Hematopoietic multipotent progenitor cell treated with erythropoietin and hydrocortisone succinate and interleukin-3 and kit ligand, for 17 days (in vitro differentiated cells): ENCODE measurements at places on chromosomes 16 and 17.

DNA sequence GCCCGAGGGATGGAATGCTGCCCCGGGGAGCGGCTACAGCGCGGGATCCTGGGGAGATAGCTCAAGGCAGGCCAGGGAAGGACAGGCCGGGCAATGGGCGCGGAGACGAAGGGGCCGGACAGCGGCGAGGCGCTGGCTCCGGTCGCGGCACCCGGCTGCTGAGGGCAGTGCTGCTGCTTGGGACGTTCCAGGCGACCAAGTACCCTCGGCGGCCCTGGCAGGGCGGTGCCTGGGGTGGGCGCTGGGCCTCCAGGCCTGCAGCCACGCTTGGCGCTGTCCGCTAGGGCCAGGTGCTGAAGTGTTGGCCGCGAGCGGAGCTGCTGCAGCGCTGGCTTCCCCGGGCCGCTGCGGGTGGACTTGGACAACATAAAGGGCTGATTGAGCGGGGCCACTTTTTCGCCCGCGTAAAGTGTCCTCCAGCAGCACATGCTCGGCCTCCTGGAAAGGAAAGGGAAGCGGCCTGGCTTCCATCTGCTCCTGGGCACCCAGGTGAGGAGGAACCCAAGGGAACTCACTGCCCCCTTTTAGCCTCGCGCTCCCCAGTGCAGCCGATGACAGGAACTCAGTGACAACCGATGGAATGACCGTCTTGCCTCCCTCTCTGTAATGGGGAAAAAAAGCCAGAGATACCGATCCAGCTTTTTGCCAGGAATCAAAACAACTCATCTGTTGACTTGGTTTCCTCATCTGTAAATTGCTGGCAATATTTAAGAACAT is 23.7 kb downstream of the CLEC3A start:
- no peak for DNase-seq

DNA sequence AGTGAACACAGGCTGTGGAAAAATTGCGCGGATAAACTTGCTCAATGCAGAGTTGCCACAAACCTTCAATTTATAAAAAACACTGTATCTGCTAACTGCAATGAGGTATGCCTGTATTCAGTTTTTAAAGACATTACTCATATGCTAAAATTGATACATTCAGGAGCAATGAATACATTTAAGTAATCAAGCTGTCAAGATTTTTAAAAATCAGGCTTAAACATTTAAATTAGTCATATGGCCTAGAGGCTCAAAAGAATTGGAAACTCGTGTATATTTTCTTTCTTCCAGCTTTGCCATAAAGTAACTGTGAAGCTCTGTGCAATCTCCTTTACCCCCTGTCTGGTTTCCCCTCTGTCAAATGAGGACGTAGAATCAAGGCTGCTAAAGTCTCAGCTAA is 4.1 kb downstream of the SYNRG start:
- DNase-seq = no peak

DNA sequence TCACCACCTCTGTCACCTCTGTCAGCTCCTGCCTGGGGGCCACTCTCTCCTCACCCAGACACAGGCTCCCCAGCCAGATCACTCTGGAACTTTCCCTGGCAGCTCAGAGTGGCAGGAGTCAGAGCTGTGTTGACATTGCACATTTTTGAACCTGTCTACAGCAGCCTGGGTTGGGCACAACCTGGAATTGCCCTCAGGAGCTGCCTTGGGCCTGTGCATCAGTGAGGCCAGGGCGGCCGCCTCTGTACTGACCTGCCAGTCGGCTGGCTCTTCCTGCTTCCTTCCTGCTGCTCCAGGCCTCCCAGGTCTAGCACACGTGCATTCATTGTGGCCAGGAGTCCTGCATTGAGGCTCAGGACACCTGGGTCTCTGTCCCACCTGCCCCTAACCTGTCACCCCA is 14.2 kb upstream of the TMEM11 start:
- no peak for DNase-seq

- no peak for DNase-seq
These were observed 264.8 kb upstream of the RPL38 start for GRCh38 chr17:73938706-73939105.

- no peak for DNase-seq
These were observed 381 bp downstream of the CTNS start for GRCh38 chr17:3636908-3637373.

GRCh38 chr17:80926591-80927250 is 64.9 kb upstream of the CHMP6 start:
- DNase-seq = no peak

- no peak for DNase-seq
These were observed 22.1 kb upstream of the ADAM11 start for GRCh38 chr17:44736551-44737240.

DNA sequence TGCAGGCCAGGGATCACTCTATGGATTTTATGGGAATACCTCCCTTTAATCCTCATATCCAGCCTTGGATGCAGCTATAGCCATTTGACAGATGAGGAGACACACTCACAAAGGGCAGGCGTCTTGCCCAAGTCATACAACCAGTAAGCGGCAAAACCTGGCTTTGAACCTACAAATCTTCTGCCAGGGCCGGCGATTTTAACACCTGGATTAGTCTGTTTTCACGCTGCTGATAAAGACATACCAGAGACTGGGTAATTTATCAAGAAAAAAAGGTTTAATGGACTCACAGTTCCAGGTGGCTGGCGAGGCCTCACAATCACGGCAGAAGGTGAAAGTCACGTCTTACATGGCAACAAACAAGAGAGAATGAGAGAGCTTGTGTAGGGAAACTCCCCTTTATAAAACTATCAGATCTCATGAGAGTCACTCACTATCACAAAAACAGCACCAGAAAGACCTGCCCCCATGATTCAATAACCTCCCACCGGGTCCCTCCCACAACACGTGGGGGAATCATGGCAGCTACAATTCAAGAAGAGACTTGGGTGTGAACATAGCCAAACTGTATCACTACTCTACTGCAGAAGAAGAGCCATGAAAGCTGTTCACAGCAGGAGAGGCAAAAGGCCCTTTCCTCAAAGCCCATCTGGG is 67.5 kb downstream of the XYLT1 start:
- no peak for DNase-seq

DNA sequence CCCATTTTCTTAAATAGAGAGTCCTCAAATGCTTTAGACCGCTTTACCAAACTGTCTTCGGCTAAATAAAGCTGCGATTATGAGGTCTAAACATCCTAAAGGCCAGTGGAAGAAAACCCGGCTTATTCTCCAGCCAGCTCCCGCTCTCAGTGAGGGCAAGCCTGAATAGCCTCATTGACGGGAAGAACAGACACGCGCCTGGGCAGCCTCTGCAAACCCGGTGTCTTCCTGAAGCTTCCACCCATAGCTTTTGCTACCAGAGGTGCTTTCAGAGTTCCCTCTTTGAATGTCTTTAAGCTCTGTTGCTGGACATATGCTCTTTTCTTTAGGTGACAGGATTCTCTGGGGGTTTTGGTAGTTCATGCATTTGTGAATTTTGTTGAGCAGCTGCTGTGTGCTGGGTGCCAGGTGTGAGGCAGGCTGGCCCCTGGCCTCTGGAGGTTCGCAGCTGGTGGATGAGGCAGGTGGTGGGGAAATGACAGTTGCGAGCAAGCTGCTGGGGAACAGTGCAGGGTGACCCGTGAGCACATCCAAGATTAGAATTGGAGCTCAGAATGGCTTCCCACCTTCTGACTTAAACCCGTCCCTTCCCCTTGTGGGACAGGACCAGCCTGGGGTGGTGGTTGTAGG is 44.7 kb downstream of the CRISPLD2 start:
- no peak for DNase-seq

GRCh38 chr17:48612854-48613691 is 2.0 kb downstream of the HOXB8 start:
- DNase-seq = no peak

DNA sequence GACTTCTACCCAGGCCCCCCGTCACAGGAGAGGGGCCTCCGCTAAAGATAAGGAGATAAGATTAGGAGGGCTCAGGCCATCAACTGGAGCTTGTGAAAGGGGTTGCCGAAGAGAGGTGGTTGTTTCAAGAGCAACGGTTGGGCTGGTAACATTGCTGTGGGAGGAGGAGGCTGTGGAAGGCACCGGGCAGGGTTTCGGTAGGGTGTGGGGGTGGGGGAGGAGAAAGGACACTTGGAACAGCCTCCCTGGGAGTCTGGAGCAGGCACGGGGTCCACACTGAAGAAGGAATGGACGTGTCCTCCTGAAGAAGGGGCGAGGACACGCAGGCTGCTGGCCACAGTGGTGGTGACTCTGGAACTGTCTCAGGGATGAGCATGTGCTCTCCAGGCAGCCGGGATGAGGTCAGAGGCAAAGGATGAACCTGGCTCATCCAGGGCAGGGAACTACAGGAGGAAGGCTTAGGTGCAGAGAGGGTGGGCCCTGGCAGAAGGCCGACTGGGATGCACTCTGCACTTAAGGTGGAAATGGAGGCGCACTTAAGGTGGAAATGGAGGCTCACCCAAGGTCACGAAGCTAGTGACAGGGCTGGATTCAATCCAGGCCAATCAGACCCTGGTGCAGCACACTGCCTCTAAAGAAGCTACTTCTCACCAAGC is 1.2 kb upstream of the EPX start:
- no peak for DNase-seq

GRCh38 chr17:68470961-68471360 is 13.7 kb upstream of the WIPI1 start:
- no peak for DNase-seq

GRCh38 chr17:34465789-34466188 is 102.8 kb upstream of the CCL1 start:
- no peak for DNase-seq

DNA sequence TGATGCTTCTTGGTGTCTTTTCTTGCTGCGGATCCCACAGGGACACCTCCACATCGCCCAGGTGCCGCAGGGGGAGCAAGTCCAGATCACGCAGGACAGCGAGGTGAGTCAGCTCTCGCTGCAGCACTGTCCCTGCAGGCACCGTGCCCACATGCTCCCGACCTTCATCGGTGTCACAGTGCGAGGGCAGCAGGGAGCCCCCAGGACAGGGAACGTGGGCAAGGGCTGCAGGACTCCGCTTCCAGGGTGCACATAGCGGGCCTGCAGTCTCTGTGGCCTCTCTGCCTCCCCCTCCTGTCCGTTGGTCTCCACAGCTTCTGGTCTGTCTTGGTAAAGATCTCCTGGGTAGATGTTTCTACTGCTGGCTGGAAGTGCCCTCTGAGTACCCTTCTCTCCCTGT is 84.1 kb downstream of the BANP start:
- no peak for DNase-seq

DNA sequence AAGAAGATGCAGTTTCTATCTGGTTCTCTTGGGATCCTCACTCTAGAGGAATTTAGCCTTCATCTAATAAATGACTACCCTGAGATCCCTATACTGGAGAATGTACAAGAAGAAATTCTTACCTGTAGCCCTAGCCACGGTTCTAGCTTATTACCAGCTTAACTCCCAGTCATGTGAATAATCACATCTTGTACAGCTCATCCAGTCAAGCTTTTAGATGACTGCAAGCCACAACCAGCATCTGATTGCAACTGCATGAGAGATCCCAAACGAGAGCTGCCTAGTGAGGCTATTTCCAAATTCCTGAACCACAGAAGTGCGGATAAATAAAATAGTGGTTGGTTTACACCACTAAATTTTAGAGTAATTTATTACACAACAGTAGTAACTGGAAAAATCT is 196.0 kb upstream of the CPHXL start:
- DNase-seq = no peak

DNA sequence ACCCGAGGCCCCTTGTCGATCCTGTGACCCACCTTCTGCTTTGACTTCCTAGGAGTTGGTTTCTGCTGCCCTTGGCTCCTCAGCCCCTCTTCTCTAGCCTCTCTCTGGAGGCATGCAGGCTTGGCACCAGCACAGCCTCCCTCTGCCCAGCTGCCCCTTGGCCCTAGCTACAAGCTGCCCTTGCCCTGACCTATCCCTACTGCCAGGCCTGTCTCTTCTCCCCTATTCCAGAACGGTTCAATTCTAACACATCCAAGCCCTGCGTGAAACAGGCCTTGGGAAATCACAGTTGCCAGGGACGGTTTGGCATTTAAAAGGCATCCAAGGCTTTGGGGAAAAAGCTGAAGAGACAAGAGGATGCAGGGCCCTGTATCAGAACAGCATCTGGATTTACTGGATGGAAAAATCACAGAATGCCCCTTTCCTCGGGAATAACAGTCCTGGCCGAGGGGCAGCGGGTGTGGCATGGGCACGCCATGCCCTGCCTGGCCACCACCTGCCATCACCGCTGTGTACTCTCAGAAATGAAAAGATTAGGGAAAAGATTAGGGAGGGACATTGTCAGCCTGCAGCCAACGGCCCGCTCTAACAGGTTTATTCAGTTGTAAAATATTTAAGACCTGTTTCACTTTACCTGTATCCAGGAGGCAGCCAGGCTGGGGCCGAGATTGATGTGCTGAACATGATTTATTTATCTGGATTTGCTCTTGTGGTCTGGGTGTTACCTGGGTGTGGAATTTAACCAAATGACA is 15.8 kb downstream of the RAI1 start:
- no peak for DNase-seq

GRCh38 chr16:81842564-81843242 is 63.6 kb downstream of the PLCG2 start:
- DNase-seq = no peak

GRCh38 chr16:59601452-59601851 is 867.3 kb upstream of the GOT2 start:
- no peak for DNase-seq

GRCh38 chr17:8022360-8023003 is 16.4 kb upstream of the ALOX15B start:
- DNase-seq = no peak

DNA sequence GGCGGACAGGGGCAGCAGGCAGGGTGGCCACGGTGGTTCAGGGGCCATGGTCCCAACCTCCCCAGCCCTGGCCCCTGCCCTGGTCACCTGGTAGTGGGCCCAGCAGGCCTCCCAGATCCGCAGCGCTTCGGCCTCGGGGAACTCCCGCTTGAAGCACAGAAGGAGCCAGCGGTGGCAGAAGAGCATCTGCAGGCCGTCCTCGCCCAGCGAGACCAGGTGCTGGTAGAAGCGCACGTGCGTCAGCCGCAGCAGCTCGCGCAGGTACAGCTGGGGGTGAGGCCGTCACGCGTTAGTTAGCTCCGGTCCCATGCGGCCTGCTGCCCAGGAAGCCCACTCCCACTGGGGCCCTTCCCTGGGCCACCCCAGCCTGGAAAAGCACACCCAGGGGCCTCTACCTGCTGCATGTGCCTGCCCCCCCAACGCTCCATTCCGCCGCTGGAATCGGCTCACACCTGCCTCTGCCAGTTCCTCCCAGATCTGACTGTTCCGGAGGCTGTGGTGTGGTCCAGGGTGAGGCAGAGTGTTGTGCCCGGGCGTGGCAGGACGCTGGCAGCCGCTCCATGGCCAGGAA is 90.8 kb downstream of the TBC1D16 start:
- no peak for DNase-seq

DNA sequence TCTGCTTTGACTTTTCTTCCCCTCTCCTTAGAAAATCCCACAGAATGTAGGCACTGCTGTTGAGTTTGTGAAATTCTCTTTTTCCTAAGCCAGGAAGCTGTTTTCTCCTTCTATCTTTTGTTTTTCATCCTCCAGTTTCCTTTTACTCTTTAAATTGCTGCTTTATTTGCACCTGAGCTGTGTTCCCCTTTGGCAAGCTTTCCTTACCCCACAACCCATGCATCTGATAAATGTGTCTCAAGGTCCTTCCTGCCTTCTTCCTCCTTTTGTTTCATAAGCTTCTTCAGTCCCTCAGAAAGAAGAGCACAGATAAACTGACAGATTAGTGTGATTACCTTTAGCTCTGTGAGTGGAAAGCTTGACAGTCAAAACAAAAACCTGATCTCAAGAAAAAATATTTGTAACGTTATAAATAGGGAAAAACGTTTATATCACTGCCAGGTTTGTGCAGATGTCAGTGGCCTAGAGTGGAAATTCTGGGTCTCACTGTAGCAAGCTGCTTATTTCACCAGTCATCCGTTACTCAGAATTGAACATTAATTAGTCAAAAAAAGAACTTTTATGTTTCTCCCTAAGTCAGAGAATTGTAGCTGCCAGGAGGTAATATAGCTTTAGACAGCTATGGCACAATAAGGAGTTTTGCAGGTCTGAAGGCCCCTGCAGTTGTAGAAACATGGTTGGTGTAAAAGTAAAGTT is 23.6 kb downstream of the GSDMB start:
- DNase-seq = no peak
